ENCODE measurements at places on chromosomes 3 and 15.

DNA sequence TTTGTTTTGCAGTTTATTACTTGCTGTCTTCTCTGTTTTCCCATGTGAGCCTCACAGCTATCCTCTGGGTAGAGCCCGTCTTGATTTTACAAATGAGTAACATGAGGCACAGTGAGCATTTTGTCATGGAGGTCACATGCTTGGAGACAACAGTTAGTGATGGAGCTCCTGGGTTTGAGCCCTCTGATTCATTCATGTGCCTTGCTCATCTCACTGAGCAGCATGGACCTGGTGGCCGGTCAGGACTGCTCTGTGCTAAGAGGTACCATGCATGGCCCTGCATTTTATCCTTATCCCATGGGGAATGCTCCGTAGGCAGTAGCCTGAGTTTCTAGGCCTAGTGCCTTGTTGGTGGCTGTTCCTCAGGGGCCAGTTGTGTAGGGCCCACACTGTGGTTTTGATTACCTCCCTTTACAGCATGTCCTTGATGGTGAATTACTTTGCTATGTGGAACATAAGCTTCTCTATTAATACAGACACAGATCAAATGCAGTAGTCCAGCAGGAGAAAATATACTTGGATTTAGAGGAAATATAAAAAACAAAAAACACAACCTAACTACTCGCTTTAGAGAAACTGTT lies 35.6 kb downstream of the MAP2K5 start:
- DNase-seq: no peak

- DNase-seq: no peak
Measured at GRCh38 chr15:70912187-70912586, 19.6 kb downstream of the LRRC49 start.

GRCh38 chr3:106013971-106014370 lies 145.2 kb upstream of the CBLB start:
- DNase-seq: no peak

GRCh38 chr15:63972801-63973200 lies 73.5 kb downstream of the DAPK2 start:
- no peak for DNase-seq

DNA sequence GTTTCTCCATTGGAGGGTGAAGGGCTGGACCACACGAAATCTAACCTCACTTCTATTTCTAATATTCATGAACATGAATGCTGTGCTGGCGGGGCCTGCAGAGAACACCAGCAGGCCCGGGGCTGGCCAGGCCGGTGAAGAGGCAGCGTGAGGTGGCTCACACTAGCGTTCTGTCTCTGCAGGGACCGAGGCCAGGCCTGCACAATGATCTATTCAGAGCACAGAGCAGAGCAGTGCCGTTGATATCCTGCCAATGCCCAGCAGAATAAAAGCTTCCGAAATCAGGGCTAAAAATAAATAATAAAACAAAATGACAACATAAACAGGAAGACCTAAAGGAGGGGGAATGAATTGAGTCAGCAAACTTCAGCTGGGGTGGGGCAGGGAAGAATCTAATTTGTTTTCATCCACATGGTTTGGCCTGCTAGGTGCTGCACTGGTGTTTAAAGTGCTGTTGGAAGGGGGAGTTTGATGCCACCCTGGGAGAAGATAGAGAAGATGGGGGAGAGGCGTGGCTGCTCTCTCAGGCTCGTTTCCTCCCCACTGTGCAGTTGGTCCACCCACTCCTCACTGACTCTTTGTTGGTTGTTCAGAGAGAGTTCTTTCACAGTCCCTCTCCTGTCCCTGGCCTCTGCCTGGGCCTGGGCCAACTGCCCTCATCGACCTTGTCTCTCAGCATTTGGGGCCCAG lies 837.1 kb downstream of the AGBL1 start:
- no peak for DNase-seq

- DNase-seq: peak; percentile 17
Measured at GRCh38 chr15:66638377-66638776, 63.7 kb upstream of the SMAD6 start.

GRCh38 chr3:178949896-178950295 lies 121.7 kb downstream of the ZMAT3 start:
- no peak for DNase-seq

DNA sequence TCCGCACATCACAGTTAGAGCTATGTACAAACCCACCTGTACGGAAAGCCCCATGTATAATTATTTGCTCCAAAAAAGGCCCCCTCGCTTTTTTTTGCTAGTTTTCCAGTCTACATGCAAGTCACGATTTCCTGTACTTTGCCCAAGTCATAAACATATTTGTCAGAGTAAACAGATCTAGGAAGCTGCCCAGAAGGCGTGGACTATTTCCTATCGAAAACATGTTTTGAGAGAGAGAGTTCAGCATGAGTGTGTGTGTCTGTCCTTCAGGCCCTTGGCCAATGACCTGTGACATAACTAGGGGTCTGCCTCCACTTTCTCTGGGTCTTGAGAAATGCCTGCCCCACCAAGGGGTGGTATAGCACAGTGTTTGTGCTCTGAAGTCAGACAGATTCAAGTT lies 72.7 kb upstream of the HACD2 start:
- no peak for DNase-seq

GRCh38 chr3:146589899-146590508 lies 15.1 kb downstream of the PLSCR5 start:
- DNase-seq: no peak

- no peak for DNase-seq
Measured at GRCh38 chr3:57538465-57538864, 5.7 kb downstream of the DNAH12 start.

Measured in activated T-cell treated with anti-CD3 and anti-CD28 coated beads, Interleukin-2, amount 50 U/mL, for 48 hours (primary cell).